ENCODE measurements at places on chromosomes 16 and 17. TPM values are rescaled to one million over a fixed set of nuclear protein-coding genes. Genes with fewer than 3 reads are reported as not detected.

- no peak for DNase-seq
Observed at GRCh38 chr16:63806794-63807506, 1314.9 kb downstream of the CDH11 start.

The PRSS21 gene
- total RNA-seq = not detected

The FNDC8 gene
- total RNA-seq = not detected

The KRT34 gene
- total RNA-seq = 0.80 TPM

- no peak for DNase-seq
Observed at GRCh38 chr17:79670537-79671084, 59.8 kb upstream of the RBFOX3 start.

The OTOP2 gene
- not detected for total RNA-seq

- no peak for DNase-seq
Observed at GRCh38 chr17:55969562-55970324, 183.5 kb upstream of the ANKFN1 start.

GRCh38 chr16:27773344-27773743 is 223.4 kb downstream of the KATNIP start:
- DNase-seq = no peak

DNA sequence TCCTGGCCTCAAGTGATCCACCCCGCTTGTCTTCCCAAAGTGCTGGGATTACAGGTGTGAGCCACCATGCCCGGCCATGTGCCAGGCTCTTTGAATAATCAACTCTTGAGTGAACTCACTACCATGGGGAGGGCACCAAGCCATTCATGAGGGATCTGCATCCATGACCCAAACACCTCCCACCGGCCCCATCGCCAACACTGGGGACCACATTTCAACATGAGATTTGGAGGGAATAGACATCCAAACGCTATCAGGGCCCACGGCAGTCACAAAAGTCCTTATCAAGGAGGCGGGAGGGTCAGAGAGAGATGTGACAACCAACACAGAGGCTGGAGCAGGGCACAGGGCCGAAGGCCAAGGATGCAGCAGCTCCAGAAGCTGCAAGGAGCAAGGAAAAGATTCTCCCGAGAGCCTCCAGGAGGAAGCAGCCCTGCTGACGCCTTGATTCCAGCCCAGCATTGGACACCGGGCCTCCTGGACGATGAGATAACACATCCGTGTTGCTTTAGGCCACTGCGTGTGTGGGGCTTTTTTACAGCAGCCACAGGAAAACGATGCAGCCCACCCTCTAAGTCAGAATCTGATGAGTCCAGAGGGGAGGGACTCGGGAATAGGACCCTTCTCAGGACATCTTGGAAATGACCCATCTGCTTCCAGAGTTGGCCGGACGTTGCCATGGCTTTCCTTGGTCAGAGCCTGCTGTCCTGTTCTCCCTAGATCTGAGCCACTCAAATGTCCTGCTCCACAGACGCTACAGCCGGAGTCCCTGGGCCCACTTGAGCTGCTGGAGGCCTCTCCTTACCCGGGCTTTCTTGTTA is 47.3 kb upstream of the CMIP start:
- DNase-seq = no peak

DNA sequence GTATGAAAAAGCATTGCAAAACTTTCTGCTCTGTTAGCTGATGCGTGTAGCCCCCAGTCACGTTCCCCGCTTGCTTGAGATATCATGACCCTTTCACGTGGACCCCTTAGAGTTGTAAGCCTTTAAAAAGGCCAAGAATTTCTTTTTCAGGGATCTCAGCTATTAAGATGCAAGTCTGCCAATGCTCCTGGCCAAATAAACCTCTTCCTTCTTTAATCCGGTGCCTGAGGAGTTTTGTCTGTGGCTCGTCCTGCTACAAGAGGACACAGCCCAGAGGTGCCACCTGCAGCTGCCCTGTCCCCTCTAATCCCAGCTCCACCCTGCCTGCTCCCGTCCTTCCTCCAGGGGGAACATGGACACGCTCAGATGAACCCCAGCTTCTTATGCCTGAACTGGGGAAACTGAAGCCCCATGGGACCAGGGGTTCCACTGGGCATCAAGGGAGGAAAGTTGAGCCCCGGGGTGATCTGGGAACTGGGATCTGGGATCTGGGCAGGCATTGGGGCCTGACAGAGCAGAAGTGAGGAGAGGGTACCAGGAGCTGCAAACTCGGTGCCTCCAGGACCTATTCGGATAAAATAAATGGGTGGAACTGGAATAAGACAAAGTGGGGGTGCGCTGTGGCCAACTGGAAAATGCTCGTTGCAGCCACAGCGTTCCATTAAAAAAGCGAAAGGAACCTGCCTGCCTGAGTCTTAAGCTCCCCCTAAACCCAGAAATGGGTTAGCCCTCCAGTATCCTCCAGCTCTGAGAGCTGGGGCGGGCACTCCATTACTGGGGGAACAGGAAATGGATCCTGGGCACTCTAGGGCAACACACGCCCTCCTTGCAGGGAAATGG is 19.7 kb downstream of the QPRT start:
- no peak for DNase-seq

- peak; percentile 31 for DNase-seq
Observed at GRCh38 chr16:28317040-28317880, 24.9 kb downstream of the SBK1 start.
